ENCODE measurements at places on chromosomes 4 and X.

GRCh38 chr4:1512738-1513660 is 106.8 kb upstream of the NKX1-1 start:
- peak; percentile 65 for DNase-seq

DNA sequence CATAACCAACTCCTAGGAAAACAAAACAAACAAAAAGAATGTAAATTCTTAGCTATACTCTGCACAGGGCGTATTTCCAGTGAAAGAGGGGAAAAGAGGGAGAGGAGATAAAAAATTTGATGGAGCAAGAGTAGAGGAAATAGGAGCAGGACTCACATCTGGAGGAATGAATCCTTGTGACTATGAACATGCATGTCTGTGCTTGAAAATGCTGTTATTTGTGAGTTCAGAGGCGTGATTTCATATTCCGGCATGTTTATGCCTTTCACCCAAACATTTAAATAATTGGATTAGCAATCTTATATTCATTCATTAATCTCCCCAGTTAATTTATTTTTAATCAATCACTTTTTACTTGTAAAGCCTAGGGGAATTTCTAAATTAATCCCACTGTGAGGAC is 11.2 kb upstream of the NUDT11 start:
- DNase-seq = no peak

DNA sequence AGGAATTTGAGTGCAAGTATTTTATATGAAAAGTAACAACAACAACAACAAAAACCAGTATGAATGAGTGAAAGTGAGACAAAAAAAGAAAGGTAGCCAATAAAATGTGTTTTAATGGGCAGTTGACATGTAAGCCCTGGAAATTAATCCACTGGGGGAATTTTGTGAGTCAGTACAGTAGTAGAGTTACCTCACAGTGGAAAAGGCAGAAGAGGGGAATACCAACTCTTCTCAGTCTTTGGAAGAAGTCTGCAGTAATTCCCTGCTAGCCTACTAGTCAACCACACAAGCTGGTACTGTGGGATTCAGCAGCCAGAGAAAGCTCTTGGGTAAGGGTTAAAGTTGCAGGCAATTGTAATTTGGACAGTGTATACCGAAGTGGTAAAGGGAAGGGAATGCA is 76.3 kb upstream of the IL15 start:
- no peak for DNase-seq

DNA sequence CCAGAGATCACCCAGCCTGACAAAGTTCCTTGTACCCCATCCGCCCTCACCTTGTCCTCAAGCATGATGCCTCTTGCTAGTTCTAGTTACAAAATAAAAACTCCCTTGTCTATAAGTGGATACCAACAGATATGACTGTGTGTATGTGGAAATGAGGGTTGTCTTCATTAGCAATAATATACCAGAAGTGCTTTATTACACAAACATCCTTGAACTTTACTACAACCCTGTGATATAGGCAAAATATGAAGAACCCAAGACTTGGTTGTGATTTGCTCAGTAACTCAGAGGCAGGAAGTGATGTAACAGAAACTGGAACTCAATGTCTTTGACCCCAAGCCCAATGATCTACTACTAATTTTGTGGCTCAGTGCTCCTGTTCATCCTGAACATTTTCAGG is 97.6 kb downstream of the AKAP4 start:
- no peak for DNase-seq

GRCh38 chr4:2850966-2851798 is 7.5 kb downstream of the ADD1 start:
- DNase-seq = no peak

DNA sequence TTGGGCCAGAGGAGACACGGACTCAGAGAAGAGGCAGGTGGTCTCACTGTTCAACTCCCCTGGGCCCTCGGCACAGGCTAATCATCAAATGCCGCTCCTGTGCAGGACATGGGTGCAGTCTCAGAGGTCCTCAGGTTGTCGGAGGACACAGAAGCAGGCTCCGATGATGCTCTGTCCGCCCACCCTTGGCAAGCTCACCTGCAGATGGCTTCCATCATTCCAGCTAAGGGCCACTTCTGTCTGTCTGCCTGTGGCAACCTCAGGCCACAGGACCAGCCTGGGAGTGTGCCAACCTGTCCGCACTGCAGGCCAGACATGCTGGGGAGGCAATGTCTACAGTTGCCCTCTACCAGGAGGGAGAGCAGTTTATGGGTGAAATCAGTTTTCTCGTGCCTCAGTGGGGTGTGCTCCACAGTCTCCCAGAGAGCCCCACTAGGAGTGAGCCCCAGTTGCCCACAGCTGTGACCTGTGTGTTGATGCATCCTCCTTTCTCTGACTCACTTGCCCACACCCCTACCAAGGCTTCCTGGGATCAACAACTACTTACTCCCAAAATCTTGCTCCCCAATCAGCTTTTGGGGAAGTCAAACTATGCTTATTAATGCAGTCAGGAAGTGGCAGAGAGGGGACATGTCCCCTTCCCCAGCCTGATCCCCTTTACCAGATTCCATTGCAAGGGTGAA is 55.9 kb downstream of the HTRA3 start:
- peak; percentile 14 for DNase-seq

- no peak for DNase-seq
Measured at GRCh38 chr4:16110661-16111290, 27.0 kb upstream of the PROM1 start.

GRCh38 chr4:184675018-184675417 is 25.5 kb downstream of the PRIMPOL start:
- no peak for DNase-seq

DNA sequence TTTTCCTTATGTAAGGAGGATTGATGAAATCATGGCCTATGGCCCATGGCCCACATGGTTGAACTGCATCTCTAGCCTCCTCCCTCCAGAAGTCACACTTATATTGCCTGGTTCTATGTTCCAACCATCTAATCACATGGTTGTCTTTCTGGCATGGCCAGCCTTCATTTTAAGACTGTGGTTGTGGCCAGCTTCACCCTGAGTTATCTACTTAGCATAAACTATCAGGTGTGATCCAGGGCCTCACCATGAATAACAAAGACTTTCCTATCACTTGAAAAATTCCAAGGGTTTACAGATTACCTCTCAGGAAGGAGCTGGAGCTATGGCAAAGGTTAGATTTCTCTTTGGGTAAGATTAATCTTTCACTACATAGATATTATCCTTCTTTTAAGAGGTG is 222.8 kb downstream of the SNCA start:
- DNase-seq = no peak

- DNase-seq = no peak
Measured at GRCh38 chr4:41935652-41936021, 408 bp downstream of the TMEM33 start.

GRCh38 chr4:2914256-2915126 is 48.7 kb downstream of the NOP14 start:
- no peak for DNase-seq

DNA sequence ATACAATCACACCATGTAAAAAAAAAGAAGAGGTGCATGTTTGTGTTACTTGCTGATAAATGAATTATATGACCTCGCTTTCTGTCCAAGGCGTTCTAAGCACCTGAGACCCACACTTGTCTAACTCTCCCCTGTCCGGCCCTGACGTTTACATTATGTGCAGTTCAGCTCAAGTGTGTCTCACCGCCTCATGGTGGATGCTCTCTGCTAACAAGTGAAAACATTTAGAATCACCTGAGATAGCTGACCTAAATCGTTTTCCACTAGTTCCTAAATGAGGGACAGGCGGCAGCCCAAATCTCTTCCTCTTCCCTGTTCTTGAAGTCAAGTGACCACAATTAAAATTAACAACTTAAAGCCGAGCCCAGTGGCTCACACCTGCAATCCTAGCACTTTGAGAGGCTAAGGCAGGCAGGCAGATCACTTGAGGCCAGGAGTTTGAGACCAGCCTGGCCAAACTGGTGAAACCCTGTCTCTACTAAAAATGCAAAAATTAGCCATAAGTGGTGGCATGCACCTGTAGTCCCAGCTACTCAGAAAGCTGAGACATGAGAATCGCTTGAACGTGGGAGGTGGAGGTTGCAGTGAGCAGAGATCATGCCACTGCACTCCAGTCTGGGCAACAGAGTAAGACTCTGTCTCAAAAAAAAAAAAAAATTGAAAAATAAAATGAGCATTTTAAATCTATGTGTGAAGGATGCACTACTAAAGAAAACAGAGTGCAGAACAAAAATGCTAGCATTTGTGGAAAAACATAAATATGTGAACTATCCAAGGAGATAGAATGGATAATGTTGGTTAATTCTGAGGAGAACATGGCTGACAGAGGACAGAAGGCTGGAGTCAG is 3.9 kb upstream of the TIFA start:
- no peak for DNase-seq

DNA sequence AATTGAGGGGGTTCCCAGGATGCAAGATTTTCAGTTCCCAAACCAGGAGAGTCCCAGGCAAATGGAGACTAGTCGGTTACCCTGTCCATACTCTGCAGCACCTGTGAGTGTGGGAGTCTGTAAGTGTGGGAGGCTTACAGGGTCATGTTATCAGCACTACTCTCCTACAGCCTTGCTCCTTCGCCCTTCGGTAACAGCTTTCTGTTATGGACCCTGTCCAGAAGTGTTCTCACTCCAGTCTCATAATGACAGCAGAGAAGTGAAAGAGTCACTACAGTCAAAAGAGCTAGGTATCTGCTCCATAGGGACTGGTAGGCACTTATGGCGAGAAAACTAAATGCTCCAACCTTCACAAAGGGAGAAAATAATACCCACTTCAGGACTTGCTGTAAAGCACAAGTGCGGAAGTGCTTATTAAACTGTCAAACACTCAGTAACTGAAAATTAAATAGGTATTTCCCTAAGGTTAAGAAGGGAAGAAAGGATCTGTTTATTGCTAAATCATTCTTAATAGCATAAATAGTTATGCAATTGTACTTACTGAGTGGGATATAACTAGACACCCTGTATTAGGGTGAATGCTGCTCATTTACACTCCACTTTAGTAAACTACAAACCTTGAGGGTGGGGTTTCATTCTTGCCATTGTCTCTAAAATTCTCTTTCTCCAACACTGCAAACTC is 2.7 kb upstream of the ADH7 start:
- no peak for DNase-seq

DNA sequence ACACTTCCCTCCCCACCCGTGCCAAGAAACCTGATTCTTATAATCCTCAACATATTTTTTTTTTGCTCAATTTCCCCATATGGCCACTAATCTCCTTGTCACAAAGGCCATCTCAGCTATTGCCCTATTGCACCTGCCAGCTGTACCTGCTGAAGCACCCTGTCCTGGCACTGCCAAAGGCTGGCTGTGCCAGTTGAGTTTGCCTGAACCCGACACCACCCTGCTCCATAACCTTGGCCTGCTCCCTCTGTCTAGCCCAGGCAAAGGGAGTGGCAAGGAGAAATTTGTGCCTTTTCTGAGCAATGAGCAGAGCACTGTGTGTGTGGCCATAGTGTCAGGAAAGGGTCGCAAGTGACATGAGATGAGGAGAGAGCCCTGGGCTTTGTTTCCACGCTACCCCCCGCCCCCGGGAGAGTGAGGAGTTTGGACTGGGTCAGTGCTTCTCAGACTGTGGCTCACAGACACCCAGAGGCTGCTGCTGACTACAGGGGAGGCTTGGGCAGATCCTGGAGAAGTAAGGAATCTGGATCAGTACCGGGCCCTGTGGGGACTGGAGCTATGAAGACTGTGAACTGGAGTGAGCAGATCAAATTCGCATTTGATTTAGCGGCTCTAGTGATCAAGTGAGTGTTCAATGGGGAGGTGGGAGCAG is 42.2 kb upstream of the HMGB3 start:
- DNase-seq = no peak

DNA sequence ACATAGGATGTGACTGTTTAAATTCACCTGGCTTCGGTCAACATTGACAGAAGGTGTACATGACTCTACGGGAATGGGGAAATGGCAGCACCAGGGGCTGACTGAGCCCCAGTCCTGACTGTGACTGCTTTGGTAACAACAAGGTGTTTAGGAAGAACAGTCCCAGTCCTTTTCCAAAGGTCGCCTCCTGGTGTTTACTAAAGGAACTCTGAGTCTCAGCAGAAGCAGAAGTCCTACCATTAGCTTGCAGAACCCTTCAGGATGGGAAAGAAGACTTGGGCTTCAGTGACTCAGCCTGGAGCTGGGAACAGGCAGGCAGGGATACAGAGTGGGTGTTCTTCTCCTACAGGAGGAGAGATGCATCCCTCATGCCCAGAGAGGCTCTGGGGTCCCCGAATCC is 103.3 kb downstream of the MGST2 start:
- no peak for DNase-seq
